ENCODE measurements at places on chromosomes 3 and 15. TPM values are rescaled to one million over a fixed set of nuclear protein-coding genes. Genes with fewer than 3 reads are reported as not detected.

The LMOD3 gene
- total RNA-seq: not detected

DNA sequence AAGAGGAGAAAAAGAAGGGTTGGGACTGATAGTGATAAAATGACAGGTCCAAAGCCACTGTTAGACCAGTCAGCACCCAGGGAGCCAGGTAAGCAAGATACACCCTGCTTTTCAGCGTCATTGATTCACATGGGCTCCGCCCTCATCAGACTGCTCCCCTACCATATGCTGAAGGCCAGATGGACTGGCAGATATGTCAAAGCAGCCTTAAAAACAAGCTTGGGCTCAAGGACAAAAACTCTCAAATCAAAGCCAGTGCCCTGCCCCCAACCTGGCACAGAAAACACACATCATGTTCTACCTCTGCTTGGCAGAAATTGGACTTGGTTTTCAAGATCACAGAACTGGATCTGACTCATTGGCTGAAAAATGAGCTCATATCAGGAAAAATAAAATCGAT, 33.4 kb downstream of the SH3BP5 start:
- H3K27ac ChIP-seq: no peak overlapping the region
- DNase-seq: no peak
- peaks cover 13% of the 10 kb centered on the region for H3K36me3 ChIP-seq
- H3K4me3 ChIP-seq: no peak overlapping the region
- H3K27me3 ChIP-seq: no peaks in the 10 kb centered on the region
- peaks cover 19% of the 10 kb centered on the region for H3K4me1 ChIP-seq

GRCh38 chr3:70580021-70580420, 267.6 kb upstream of the MDFIC2 start:
- no peaks in the 10 kb centered on the region for H3K36me3 ChIP-seq
- H3K27ac ChIP-seq: no peak overlapping the region
- no peaks in the 10 kb centered on the region for H3K4me1 ChIP-seq
- no peak overlapping the region for H3K4me3 ChIP-seq

The RBP2 gene
- total RNA-seq: not detected

DNA sequence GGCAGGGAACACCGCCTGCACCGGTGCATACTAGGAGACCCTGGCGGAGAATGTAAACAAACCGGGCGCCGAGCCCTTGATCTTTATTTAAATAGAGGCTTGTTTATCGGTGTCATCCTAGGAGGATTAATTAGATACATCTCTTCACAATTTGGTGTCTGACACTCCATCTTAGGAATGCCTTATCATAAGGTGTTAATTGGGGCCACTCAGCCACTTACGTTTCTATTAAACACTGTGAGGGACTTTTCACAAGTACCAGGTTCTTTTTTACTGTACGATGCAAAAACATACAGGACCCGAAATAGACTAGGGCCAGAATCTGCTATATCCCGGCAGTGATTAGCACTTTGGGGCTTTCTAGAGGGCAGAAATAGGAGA, 8.0 kb downstream of the EOMES start:
- H3K4me3 ChIP-seq: peak overlapping the region; percentile 76
- H3K27me3 ChIP-seq: peaks cover 36% of the 10 kb centered on the region
- no peaks in the 10 kb centered on the region for H3K36me3 ChIP-seq

DNA sequence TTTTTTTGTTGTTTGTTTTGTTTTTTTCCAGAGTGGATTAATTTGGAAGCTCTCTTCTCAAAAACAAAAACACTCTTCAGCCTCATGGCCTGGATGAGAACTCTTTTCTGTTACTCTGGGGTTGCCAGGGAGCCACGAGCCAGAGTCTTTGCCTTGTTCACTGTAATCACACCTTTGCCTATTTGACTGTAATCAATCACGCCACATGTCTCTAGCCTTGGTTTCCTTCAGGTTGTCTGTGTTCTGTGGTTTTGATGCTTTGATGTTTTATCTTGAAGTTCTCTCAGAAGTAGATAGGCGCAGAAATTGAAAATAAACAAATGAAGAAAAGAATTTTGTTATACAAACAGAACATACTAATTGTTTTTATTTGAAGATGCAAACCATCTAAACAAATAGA, 62.3 kb upstream of the IGF1R start:
- H3K27me3 ChIP-seq: peaks cover 77% of the 10 kb centered on the region
- no peak overlapping the region for H3K4me3 ChIP-seq
- H3K27ac ChIP-seq: no peak overlapping the region
- H3K4me1 ChIP-seq: no peaks in the 10 kb centered on the region

GRCh38 chr3:185887066-185887465, 50.7 kb downstream of the TRA2B start:
- no peaks in the 10 kb centered on the region for H3K27me3 ChIP-seq
- no peak overlapping the region for H3K27ac ChIP-seq
- H3K4me1 ChIP-seq: no peaks in the 10 kb centered on the region
- DNase-seq: peak; percentile 6
- H3K36me3 ChIP-seq: no peaks in the 10 kb centered on the region
